ENCODE measurements at places on chromosomes 1 and 21. TPM values are rescaled to one million over a fixed set of nuclear protein-coding genes. Genes with fewer than 3 reads are reported as not detected.

- DNase-seq: no peak
Measured at GRCh38 chr1:28341591-28341990, 12.8 kb downstream of the MED18 start.

GRCh38 chr1:75328691-75329090 lies 194.5 kb downstream of the LHX8 start:
- DNase-seq: no peak

DNA sequence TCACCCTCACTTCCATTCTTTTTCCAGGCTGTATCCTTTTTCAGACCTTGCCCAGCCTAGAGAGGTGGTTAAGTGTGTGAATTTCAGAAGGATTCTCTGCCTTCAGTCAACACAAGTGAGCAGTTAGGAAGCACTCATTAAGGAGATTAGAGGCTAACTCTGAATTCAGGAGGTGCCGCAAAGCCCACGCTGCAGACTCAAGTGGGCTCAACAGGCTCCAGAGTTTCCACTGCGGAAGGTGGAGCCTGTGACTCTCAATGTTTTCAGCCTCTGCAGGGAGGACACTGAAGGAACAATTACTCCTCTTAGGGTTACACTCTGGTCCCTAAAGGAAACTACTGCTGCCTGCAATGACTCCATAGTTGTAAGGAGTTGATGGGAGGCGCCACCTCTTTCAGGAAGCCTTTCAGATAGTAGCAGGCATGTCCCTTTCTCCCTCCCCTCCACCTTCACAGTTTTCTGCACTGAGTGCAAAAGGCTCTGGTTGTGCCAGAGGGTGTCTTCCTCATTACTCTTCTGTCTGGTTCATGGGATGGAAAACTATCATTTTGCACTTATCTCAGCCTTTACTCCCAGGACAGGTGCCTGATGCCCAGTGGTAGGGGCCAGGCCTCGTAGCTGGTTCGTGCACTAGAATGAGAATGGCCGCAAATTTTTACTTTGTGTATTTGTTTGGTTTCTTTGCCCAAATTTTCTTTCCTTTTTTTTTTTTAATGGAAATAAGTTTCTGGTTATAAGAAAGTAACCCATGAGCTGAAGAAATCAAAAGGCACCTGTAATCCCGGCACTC lies 55.2 kb upstream of the SELENON start:
- DNase-seq: no peak

DNA sequence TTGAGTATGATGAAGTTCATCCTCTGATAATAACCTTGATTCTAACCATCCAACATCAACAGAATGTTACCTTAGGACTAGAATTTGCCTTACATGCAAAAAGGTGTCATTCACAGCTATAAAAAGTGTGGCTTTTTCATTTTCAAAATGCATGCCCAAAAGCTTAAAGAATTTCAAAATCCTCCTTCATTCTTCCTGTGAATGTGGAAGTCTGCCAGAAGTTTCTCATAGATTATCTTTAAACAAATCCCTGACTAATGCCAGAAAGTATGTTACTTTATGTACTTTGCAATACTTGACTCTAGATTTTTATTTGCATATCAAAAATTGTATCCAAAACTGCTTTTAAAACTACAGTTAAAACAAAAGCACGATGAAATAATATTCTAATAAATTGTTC lies 270.6 kb upstream of the ZRANB2 start:
- DNase-seq: no peak

GRCh38 chr1:98177751-98178150 lies 256.9 kb upstream of the DPYD start:
- no peak for DNase-seq

GRCh38 chr21:25967901-25968438 lies 202.6 kb downstream of the APP start:
- DNase-seq: no peak

DNA sequence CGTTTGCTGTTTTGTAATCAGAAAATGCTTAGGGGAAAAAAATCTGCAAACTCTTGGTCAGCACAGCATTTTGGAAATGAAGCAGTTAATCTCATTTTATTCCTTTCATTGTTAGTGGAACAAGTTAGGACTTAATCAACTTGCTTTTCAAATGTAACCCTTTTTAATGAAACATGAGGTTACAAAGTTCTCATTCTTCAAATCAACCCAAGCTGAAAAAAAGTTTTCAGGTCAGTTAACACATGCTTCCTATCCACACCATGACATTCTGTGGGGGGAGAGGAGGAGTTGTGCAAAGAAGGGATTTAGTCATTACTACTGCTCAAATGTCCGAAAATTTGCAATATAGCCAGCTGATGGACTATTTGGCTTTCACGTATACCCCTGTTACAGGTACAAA lies 283.2 kb upstream of the LYPLAL1 start:
- no peak for DNase-seq

GRCh38 chr21:32364387-32364786 lies 28.4 kb downstream of the URB1 start:
- no peak for DNase-seq

DNA sequence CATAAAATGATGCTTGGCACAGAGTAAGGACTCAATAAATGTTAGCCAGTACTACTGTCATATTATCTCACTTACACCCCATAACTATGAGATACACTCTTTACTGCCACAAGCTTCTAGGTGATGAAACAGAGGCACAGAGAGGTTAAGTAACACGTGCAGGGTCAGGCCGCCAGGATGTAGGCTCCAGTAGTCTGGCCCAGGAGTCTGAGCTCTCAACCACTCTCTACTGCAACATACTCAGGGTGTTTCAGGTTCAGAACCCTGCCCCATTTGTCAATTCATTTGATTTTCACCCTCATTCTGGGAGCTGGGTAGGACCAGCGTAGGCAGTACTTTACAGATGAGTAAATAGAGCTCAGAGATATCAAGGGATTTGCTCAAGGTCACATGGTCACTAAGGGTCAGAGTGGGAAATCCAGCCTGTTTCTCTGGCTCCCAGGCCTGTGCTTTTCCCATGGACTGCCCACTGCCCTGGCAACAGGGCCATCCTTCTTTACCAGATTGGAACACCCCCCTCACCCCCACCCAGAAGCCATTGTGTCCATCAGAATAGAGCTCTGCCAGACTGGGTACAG lies 21.2 kb downstream of the IQGAP3 start:
- DNase-seq: no peak

DNA sequence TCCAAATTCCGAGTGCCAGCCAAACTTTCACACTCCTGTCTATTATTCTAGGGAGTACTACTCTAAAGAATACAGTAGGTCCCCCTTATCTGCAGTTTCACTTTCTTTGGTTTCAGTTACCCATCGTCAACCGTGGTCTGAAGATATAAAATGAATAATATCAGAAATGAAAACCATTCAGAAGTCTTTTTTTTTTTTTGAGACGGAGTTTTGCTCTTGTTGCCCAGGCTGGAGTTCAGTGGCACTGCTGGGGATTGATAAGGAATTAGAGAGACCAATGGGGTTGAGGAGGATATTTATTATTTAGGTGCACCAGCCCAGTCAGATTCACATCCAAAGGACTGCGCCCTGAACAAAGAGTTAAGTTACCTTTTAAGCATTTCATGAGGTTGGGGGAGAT lies 52.9 kb upstream of the SRSF10 start:
- DNase-seq: no peak

DNA sequence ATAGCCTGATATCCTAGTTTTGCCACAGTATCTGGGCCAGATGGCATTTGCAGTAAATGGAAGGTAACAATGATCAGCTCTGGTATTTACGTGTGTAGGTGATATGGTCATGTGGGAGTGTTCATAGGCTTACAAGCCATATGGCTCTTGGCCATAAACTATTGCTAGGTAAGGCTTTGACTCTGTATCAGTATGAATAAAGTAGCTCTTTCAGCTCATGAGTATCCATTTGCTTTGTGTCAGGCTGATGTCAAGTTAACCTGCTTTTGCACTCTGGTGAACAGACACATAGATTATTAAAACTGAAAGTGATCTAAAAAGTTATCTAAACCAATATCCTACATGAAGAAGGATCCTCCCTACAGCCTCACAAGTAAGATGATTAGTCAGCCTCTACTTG lies 69.0 kb downstream of the DDR2 start:
- no peak for DNase-seq

SELL gene
- 2.0 TPM for polyA plus RNA-seq

BTBD8 gene
- polyA plus RNA-seq: 7.7 TPM

ABCA4 gene
- 7.1 TPM for polyA plus RNA-seq

LCE1F gene
- polyA plus RNA-seq: not detected

PGD gene
- polyA plus RNA-seq: 168 TPM

KCNE1 gene
- polyA plus RNA-seq: 0.76 TPM

SMIM1 gene
- polyA plus RNA-seq: 10.2 TPM

PGLYRP3 gene
- polyA plus RNA-seq: not detected

ANKRD35 gene
- polyA plus RNA-seq: 2.7 TPM

S100B gene
- 1.2 TPM for polyA plus RNA-seq

NBPF20 gene
- polyA plus RNA-seq: 1.7 TPM

CFHR5 gene
- not detected for polyA plus RNA-seq
